ENCODE measurements at places on chromosomes 13 and 19.

DNA sequence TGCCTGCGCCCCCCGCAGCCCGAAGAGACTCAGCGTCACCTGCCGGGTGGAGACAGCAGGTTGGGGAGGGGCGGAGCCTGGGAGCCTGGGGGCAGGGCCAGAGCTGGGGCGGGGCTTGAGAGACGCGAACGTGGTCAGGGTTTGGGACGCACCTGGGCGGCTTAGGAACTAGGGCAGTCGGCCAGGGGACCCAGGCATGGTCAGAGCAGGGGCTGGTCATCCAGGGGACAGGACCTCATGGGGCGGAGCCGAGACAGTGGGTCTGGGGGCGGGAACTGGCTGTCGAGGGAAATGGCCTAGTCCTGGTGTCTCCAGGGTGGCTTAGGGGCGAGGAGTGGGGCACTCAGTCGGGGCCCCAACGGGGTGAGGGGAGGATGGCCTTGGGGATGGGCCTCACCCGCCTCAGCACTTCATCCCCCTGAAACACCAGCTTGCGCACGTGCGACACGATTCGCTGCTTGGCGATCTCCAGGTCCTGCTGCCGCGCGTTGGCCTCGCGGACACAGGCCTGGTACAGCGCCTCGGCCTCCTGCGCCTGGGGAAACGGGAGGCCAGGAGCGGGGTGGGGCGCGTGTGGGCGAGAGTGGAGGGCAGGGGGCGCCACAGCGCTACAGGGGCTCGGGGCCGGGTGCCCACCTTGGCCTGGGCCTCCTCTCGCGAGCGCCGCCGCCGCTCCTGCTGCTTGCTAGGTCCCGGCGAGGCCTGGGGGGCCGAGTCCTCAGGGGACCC lies 5.8 kb downstream of the GMIP start:
- DNase-seq = no peak

GRCh38 chr19:7799640-7800355 lies 30.2 kb upstream of the EVI5L start:
- peak; percentile 53 for DNase-seq

- DNase-seq = no peak
Observed at GRCh38 chr13:52104624-52105023, 24.2 kb downstream of the NEK5 start.

GRCh38 chr19:1854542-1855039 lies 6.3 kb upstream of the REXO1 start:
- DNase-seq = peak; percentile 66

DNA sequence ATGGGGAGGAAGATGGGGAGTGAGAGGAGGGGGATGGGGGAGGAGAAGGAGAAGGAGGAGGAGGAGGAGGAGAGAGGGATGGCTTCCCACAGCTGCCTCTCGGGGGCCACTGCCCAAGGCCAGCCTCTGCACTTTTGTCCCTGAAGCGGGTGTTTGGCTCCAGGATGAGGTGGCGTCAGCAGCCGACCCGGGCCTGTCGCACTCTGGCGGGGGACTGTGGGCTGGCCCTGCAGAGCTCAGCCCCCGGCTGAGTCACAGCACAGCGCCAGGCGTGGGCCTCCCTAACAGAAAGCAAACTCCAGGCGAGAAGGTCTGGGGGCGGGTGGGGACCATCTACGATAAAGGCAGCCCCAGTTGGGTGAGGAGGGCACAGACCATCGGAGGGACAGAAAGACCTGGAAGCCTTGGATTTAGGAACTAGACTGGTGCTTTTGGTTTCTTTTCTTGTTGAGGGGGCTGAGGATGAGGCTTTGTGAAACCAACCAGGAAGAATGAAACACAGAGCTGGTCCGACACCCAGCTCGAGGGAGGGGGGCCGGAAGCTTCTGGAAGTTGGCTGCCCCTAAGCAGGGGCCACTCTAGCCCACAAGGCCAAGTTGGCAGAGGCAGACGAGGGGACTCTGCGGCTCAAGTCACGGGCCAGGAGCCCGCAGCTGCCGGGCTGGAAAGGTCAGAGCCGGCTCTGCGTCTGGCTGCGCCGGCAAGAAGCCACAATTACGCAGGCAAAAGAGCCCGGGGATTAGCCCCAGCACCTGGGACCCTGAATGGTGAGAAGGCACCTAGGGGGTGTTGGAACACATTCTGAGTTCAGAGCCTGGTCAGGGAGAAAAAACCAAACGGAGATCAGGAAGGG lies 18.2 kb downstream of the LSM4 start:
- peak; percentile 68 for DNase-seq

- no peak for DNase-seq
Observed at GRCh38 chr19:17687857-17688784, at the start of gene UNC13A. UNC13A (minus strand) TSS chr19:17688354; CDS start chr19:17688199, 155 bp downstream.

DNA sequence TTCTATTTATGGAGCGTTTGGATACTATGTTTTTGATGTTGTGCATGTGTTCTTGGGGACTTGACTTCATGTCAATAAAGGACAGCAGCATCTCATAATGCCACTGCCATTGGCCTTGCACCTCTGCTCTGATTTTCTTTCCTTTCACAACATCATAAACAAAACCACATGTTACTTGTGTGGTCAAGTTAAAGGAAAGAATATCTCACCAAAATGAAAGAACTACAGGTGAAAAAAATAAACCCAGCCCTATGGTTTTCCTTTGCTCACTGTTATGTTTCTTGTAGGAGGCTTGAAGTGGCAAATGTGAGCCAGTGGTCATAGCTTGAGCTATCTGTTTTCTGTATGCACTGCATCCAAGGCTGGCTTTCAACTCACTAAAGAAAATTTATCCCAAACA lies 240.4 kb downstream of the KCNRG start:
- no peak for DNase-seq

GRCh38 chr13:51740698-51741097 lies 63.3 kb downstream of the DHRS12 start:
- no peak for DNase-seq

DNA sequence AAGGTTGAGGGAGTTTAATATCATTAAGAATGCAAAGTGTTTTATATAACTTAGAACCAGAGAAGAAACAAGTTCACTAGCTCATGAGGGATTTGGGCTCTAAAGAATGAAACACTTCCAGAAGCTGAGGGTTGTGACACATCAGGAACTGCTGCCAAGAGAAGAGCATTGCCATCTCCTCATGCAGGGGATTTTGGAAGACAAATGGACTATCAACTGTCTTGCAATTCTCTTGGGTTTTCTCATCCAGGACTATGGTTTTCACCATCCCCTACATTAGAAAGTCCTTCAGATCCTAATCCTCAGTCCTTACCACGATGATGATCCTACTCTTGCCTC lies 59.7 kb upstream of the KL start:
- DNase-seq = no peak

GRCh38 chr19:771332-771785 lies 20.4 kb downstream of the MISP start:
- DNase-seq = peak; percentile 41

- no peak for DNase-seq
Observed at GRCh38 chr13:70172946-70173597, 64.8 kb upstream of the KLHL1 start.

DNA sequence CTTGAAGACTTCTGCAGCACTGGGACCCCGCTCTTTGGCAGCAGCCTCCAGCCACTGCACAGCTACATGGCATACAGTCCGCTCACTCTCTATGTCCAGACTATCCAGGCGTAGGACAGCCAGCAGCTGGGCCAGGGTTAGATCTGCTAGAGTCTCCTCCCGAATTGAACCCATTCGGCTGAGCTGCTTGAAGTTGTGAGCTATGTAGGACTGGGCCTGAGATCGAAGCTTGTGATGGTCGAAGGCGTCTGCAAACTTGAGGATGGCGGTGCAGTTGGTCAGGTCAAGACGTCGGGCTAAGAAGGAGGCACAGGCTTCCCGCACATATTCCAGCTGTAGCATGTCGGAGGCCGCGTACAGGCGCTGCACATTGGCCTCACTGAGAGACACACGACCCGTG lies 900 bp downstream of the KBTBD7 start:
- no peak for DNase-seq

GRCh38 chr19:51156710-51157109 lies 14.6 kb downstream of the SIGLEC7 start:
- no peak for DNase-seq

GRCh38 chr19:7706955-7707456 lies 5.1 kb upstream of the FCER2 start:
- no peak for DNase-seq

GRCh38 chr13:110713642-110713952 lies at the start of gene ING1:
ING1 (plus strand) TSS chr13:110713700; CDS start chr13:110714150, 450 bp downstream.
- DNase-seq = no peak

GRCh38 chr13:46858776-46859175 lies 38.1 kb downstream of the HTR2A start:
- no peak for DNase-seq

- no peak for DNase-seq
Observed at GRCh38 chr19:29245215-29245614, 32.3 kb upstream of the UQCRFS1 start.

DNA sequence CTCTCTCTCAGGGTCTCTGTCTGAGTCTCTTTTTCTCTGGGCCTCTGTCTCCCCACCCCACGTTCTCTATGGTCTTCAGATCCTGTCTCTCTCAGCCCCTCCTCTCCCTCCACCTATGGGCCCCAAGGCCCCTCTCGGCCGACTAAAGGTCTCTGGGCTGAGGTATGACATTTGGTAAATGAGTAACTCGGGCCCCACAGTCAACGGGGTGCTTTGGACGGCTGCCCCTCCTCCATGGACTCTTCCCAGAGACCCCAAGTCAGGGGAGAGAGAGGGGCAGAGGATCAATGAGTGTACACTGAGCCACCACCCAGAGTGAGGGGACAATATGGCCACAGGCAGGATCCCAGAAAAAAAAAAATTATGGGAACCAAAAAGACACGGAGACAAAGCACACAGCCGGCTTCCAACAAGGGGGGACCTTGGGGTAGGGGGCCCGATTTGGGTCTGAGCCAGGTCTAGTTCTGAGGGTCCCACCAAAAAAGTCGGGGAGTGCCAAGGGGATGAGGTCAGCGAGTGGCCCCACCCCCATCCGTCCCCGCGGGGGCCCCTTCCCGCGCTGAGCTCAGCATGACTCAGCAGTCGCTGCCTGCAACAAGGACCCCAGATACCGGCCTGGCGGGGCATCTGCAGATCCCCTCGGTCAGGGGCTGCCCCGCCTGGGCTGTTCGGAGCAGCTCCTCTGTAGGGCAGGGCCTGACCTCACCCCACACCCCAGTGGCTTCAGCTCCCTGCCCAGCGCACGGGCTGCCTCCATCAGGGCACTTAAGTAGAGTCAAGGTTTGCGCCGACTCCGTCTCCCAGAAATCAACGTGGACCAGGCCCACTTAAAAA lies 1.5 kb upstream of the FTL start:
- peak; percentile 83 for DNase-seq

DNA sequence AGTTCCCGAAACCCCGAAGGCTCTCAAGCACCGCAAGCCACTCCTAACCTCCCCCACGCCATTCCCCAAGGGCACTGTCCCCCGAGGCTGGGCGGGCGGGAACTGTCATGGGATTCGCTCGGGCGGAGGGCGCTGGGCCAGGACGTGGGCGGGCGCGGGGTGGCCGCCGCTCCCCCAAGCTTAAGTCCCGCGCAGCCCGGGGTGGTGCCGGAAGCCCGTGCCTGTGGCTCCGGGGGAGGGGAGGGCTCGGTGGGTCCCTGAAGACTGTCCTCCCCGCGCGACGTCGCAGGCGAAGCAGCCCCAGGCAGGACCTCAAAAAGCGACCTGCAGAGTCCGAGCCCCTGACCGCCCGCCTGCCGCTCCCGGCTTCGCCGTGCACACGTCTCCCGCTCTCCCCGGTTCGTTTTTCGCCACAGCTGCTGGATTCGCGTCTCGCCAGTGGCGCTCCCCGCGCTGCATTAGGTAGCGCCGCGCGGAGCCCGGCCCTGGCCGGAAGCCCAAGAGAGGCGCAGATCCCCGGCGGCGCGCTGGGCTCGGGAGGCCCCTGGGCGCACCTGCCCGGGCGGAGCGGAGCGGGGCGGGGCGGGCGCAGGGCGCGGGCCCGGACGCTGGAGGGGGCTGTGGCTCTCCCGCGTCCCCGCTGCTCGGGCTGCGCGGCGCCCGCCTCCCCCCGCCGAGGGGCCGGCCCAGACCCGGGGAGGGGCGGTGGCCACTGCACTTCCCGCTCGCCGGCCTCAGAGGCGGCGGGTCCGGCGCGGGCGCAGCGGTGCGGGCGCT lies at the start of gene FARP1:
TSS of gene FARP1 (plus strand) at position 715 of the 777 bp plus-strand sequence. CDS start 70,149 bp downstream, outside the sequence.
- no peak for DNase-seq

- no peak for DNase-seq
Observed at GRCh38 chr19:38946229-38947010, 15.7 kb downstream of the MRPS12 start.

- no peak for DNase-seq
Observed at GRCh38 chr13:77470986-77471385, 64.5 kb upstream of the SCEL start.

- DNase-seq = no peak
Observed at GRCh38 chr19:31347354-31347753, 1.9 kb downstream of the TSHZ3 start.

DNA sequence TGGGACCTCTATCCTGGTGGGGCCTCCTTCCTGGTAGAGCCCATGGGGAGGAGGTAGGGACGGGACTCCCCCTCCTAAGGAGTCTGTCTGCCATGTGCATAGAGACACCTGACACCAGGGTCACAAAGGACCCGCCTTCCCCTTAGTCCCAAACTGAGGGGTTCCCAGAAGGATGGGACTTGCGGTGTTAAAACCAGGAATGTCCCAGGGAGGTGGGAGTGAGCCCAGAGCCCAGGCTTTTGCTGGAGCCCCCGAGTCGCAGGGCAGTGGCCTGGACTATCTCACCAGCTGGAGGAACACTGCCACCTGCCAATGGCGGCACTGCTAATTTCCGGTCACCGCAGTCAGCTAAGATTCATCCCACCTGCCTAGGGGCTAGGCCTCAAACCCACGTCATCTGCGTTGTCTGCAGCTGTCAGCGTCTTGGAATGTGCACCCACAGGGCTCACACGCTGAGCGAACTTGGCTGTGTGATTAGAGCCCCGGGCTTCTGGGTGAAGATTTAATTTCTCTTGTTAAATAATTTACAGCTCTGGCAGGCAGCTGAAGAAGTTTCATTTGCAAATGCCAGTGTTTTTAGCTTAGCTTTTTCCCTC lies 31.9 kb upstream of the ATP11A start:
- DNase-seq = no peak

DNA sequence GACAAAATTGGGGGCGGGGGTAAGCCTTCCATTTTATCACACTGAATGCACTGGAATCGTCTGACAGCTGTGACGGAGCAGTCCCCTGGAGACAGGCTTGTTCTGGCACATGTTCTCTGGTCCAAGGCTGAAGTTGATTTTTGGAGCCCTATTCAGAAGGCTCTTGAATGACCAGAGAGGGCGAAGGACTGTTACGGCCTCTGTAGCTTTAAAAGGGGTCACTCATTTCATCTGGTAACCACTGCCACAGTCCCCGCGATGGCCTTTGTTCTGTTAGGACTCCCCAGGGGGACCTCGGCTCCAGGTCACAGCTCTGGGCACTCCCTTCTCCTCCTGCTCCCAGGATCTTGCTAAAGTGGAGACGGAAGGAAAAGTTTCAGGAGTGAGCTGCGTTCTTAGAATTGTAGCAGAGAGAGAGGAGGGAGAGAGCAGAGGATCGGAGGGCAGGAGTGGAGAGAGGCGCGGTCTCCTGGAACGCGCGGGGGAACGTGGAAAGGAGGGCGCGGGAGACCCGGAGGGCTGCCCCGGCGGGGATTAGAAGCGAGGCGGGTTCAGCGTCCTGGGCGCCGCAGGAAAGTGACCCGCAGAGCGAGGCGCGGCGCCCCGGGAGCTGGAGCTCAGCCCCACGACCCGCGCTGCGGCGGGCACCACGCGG lies 134.3 kb upstream of the MYO16 start:
- no peak for DNase-seq
